CD4-positive, alpha-beta T cell treated with Interleukin-6 at 100 ng/mL for 8 hours (primary cell): ENCODE measurements at places on chromosomes 16 and 17.
A peak's percentile ranks its signal among the peaks of the same experiment; 100 is the strongest.

DNA sequence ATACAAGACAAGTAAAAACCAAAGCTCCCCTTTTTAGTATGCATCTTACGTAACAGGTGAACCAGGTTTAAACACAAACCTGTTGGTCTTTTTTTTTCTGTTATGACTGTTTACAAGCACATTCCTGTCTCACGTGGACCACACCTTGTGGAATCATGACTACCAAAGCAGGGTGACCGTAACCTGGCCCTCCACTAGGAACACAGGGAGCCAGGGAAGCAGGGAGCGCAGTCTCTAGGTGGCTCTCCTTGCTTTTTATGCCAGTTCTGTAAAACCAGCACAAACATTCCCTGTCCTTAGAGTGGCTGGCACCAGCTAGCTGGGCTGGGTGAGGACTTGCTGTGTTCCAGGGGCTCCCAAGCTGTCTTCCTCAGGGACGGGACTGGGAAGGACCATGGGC, 44.1 kb downstream of the DDX19A start:
- DNase-seq, result no peak

DNA sequence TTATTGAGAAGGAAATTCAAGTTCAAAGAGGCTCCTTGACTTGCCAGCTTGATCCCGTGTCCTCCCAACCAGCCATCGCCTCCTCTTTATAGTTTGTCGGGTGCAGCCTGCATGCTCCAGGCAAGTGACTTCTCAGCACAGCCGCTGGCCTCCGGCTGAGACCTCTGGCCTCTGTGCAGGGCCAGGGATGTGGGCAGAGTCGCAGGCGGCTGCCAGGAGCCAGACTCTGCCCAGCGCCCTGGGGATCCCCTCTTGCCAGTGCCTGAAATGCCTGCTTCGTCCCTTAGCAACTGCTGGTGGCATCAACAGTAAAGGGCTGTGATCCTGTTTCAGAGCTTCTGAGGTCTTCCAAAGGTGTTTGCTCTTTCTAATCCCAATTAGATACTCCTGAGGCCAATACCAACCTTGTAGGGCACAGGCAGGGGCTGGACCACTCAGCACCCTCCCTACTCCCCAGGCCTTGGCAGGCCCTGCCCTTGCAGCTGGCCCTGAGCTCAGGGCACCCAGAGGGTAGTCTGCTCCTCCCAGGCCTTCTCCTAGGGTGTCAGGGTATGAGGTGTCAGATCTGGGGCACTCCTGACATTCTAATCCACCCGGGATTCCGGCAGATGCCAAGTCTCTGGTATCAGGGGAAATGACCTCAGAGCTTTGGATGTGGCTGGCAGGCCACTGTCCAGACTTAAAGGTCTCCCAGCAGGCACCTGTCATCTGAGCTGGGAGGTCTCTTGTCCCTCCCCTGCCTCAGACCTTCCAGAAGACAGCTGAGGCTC, 68.0 kb upstream of the SIAH1 start:
- no peak for DNase-seq

DNA sequence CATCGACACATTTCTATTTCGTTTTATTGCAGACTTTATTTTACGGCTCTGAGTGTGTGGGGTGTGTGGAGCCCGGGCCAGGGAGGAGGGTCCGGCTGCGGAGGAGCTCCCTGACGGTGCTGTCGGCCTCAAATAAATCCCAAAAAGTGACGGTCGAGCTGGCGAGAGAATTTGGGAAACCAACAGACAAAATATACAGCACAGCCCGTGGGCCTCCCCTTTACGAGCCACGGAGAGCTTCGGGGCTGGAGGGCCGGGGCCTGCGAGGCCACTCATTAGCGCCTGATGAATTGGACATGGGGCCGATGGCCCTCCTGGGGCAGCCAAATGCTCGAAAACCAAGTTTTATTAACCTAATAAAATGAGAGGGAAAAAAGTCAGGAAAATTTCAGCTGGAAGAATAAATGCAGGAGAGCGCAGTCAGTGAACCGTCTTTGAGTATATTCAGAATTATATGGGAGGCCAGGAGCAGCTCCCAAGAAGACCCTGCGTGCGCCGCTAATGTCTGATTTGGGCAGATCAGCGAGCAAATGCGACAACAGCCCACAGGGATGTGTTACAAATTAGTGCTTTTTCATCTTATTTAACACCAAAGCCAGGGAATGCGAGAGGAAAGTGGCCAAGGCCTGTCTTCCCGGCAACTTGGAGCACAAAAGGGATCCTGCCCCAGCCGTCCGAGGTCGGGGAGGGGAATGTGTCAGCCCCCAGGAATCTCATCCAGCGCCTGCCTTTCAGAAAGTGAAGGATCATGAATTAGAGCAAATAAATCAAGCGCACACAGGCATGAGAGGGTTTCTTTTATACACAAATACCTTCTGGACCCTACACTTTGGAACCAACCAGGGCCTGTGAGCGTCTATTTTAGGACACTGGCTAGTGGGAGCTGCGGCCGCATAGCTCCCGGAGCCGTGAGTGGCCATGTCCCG, 249.1 kb downstream of the C16orf95 start:
- no peak for DNase-seq

DNA sequence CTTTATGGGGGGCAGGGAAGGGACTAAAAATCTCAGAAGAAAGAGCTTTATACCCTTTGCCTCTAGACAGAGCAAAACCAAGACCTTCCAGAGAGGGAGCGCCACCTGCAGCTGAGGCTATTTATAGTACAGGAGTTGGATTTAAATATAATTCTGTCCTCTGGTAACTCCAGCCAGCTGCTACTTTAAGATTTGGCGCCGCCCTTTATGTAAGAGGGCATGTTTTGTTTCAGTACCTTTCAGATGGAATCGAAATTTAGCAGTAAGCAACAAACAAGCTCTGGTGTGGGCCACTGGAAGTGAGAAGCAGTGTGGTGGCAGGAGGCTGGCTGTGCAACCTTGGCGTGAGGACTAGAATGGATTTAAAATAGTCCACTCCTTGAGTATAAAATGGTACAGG, 5.2 kb upstream of the GUCY2D start:
- peak; percentile 28 for DNase-seq

DNA sequence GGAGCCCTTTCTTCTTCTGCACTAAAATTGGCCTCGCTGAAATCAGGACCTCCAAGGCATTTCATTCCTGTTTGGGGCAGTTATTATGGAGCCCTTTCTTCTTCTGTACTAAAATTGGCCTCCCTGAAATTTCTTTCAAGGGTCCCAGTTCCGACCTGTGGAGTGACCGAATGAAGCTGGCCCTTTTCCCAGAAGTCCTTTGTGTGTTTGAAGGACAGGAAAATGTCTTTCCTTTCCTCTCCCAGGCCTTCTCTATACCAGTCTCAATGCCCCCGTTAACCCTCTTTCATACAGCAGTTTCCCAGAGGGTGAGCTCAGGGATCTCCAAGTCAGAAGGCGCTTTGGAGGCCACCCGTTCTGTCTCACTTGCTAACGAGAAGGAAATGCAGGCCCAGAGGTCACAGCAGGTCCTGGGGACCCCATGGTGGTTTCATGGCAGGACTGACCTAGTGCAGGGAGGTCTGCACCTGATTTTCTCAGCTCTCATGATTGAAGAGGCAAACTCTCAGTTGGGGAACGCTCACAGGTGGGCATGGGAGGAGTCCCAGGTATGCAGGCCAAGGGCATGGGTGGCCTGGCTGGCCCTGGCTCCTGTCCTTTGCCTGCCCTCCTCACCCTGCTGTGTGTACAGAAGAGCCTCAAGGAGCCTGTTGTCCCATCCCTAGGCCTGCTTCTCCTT, 37.1 kb upstream of the DOC2B start:
- DNase-seq, result no peak

- DNase-seq, result no peak
These were observed 153.4 kb downstream of the ZFHX3 start for GRCh38 chr16:72894293-72895151.

DNA sequence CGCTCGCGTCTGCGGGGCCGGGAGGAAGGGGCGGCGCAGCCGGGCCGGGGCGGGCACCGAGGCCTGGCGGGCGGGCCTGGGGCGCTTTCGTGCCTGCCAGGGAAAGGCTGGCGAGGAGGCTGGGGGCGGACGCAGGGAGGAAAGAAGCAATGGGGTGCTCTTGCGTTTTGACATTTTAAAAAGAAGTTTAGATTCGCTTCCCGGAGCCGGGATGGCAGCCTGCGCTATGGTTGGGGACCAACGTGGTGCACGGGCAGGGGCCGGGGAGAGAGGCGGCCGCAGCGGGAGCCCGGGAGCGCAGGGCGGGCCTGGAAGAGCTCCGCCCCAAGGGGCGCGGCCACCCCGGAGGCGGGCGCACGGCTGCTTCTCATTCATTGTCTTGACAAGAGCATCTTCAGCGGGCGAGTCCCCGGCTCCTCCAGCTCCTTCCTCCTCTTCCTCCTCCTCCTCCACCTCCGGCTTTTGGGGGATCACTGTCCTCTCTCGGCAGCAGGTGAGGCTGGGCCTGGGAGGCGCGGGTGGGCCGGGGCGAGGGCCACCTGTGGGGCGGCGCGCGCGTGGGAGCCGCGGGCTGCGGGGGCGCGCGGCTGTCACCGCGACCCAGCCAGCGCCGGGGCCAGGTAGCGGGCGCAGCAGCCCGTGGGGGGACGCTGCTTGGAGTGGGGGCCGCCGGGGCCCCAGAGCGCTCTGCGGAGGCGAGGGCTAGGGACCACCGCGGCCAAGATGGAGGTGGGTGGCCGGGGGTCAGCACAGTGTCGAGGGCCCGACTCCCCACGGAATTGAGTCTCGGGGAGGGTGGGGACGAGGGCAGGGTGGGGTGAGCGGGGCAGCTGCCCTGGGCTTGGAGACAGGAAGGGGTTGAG, at the start of gene CORO1A:
Gene CORO1A, plus strand, starts transcription at position 370 of the 863 bp plus-strand sequence. CDS start 1,608 bp downstream, outside the sequence.
- DNase-seq, result peak; percentile 82

- no peak for DNase-seq
These were observed 25.0 kb downstream of the WNT9B start for GRCh38 chr17:46876353-46876887.

DNA sequence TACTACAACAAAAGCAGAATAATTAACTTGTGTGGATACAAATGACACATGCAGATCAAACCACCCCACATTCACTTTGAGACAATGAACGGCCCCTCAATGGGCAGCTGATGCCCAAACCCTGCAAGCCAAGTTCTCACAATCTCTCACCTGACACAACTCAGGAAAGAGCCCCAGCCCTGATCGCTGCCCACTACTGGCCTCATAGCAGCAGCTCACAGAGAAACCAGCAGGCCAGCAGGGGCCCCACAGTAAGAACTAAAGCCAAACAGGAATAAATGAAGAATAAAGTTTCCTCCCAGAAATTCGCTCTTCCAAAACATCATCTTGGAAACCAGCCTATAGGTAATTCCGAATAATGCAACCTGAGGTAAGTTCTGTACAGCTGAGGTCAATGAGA, 7.7 kb downstream of the AKTIP start:
- no peak for DNase-seq

DNA sequence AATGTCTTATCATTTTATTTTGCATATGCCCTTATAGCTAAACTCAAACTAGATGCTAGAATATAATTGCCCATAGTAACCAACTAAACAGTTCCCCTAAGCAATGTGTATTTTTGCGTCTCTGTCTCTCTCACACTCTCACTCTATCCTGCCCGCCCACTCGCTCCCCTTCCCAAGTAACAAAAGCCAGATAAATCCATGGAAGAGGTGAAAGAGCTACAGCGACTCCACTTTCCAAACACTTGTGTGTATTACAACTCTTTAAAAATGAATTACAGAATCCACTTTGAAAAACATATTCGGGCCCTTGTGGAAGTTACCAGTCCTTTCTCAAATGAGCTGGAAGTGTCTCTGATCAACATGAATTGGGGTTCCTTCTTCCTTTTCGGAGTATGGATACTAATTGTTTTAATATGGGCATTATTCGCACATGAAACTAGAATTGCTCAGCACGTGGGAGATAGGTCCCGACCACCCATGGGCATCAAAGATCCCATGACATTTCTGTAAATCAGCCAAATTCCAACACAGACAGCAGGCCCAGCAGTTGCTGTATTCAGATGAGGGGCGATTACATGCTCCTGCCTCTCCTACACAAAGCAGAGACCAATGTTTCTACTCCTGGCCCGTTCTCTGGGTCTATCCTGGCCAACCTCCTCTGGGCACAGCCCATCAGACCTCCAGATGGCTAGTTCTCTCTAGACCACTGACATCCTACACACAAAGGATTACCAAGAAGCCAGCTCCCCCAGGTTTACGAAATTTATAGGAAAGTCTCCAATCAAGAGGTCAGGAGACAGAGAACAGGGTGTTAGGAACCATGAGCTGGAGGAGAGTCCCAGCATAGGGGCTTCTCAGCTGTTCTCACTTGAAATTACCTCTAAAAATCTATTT, 121.5 kb downstream of the ZFHX3 start:
- no peak for DNase-seq

GRCh38 chr16:21608639-21609328, 9.4 kb downstream of the METTL9 start:
- peak; percentile 3 for DNase-seq

GRCh38 chr16:68651136-68651535, 6.0 kb downstream of the CDH3 start:
- no peak for DNase-seq

DNA sequence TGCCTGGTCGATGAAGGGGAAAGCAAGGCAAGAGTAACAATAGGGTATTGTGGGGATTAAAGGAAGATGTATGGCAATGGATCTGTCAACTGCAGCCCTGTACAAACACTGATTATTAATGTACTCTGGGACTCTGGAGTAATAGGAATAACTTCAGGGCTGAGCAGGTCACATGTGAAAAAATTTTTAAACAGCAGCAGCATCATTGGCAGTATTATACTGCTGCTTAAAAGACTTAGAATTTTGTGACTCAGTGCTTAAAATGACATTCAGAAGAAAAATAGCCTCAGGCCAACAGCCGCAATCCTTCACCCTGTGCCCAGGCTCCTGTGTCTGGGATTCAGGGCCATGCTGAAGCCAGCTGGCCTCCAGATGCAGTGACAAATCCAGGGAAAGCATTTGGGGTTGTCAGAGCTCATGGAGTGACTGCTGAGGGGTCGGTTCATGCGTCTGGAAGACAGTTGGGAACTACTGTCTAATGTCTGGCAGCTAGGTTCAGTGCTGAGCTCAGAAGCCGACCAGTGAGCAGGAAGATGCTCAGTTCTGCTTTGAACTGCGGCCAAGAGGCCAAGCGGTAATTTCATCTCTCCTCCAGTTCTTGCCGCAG, 22.2 kb downstream of the TEX2 start:
- DNase-seq, result no peak

DNA sequence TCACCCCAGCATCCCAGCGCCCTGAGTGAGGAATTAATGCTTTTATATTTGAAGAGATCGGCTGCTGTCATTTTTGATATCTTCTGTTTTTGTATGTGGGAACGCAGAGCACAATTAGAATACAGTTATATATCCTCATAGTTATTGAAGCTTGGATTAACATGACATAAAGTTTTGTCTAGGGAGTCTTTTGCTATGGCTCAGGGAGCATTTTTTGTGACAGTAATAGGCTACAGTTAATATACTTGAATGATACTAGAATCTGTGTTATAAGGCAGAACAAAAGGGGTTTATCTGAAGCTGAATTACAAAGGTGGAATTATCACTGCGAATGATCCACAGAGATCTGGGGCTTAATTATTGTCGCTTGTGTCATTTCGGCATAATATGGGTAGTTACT, 239.4 kb downstream of the MSI2 start:
- DNase-seq, result no peak
